CD4-positive, alpha-beta memory T cell (primary cell): ENCODE measurements at places on chromosomes 4 and X.

DNA sequence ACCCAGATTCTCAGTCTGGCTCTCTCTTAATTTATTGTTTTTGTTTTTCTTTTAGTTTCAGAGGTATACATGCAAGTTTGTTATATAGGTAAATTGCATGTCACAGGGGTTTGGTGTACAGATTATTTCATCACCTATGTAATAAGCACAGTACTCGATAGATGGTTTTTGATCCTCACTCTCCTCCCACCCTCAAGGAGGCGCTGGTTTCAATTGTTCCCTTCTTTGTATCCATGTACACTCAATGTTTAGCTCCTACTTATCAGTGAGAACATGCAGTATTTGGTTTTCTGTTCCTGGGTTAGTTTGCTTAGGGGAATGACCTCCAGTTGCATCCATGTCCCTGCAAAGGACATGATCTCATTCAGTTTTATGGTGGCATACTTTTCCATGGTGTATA is 198.4 kb downstream of the STK32B start:
- DNase-seq: no peak

GRCh38 chr4:2942532-2943363 is 20.5 kb downstream of the NOP14 start:
- peak; percentile 23 for DNase-seq

GRCh38 chrX:29090811-29091210 is 503.6 kb downstream of the IL1RAPL1 start:
- no peak for DNase-seq

- no peak for DNase-seq
Observed at GRCh38 chr4:150152766-150153165, 74.5 kb downstream of the DCLK2 start.

DNA sequence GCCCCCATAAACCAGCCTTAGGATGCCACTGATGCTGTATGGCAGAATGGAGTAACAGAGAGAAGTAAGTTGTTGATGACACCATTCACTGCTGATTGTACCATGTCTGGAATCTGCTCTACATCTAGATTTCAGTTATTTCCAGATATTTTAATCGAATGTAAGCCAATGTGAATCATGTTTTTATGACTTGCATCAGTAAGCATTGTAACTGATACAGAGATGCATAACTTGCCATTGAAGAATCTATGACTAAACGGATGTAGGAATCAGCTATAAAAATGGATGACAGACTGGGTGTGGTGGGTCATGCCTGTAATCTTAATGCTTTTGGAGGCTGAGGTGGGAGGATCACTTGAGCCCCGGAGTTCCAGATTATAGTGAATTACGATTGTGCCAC is 161.0 kb upstream of the GATB start:
- no peak for DNase-seq

GRCh38 chrX:51459125-51459524 is 37.3 kb downstream of the NUDT11 start:
- peak; percentile 3 for DNase-seq

DNA sequence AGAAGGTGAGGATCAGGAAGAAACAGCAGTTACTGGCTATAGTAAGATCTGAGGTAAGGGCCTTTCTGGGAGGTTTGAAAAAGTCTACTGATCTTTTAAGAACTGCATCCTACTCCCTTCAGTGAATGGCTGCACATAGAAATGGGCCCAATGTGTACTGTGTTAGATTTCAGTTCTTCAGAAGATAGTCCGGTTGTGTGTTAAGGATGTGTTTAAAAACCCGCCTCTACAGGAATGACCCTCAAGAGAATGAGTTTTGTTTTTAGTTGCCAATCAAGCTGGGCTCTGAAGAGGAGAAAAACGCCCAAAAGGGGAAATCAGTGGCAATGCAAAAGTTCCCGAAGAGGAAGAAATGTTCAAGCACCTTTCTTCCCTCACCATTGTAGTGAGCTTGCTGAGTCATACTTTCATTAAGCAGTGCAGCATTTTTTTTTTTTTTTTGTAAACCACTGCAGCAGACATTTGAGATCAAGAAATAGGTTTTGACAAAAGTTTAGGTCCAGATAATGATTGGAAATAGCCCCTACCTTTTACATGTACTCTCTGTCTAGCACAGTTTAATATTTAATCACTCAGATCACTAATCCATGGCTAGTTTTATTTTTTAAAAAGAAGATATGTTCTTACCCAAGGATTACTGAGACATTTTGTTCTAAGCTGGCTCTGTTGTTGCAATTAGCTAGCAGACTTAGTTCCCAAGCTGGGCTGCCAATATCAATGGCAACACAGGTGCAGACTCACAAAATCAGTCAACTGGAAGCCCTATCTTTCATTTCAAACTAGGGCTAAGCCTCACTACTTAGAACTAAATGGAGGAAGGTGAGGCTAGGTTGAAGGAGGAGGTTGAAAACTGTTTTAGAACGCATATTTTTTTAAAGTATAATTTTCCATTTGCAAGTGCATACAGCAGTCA is 7.0 kb upstream of the TRPC5OS start:
- no peak for DNase-seq

DNA sequence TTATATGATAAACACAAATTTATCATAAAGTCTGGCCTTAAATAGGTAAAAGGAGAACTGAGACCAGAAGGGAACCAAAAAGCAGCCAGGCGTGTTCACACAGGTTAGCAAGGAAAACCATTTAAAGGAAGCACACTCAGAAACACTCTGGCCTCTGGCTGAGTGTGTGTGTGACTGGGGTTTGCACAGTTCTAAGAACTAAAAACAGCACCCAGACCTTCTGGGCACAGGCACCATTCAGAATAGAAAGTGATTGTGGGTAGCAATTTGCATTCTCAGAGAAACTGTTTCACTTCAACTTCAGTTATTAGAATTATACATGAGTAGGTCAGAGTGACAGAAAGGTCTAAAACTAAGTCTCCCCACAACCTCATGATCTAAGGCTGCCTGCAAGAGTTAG is 10.0 kb downstream of the GPR82 start:
- DNase-seq: no peak

DNA sequence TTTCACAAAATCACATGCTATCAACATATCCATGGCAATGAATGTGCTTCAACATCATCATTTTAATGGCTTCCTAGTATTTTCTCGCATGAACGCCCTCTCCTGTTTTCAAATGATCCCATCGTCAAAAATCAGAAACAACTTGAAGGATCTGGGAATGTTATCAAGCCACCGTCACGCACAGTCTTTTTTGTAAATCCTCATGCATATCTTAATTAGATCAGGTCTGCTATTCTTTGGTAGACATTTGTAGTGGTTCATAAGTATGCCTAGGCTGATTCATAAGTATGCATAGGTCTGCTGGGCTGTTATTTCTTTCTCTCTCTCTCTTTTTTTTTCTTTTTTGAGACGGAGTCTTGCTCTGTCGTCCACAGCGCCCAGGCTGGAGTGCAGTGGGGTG is 101.6 kb downstream of the CLNK start:
- DNase-seq: no peak

- no peak for DNase-seq
Observed at GRCh38 chr4:38815885-38816782, 11.5 kb upstream of the TLR1 start.

DNA sequence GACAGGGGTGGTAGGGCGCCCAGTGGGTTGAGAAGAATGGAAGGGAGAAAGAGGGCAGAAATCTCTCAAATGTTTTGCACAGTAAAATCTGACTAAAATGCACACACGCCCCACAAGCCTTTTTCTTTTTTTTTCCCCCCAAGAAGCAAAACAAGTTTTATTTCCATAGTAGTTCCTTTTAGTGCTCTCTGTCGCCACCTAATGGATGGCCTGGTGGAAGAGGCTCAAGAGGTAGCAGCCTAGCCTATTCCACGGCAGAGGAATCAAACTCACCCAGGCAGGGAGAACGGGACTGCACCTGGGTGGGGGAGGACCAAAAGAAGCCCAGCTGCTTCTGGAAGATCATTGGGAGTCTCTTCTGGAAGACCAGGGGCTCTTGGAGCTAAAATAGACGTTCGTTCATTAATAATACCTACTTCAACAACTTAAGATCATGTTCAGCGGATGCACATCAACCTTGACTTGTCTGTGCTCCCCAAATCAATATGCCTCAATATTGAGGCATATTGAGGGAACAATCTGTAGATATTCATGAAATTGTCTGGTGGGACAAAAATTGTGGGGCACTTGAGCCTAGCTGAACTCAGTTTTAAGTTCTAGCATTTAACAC is 31.6 kb upstream of the IRAK1 start:
- peak; percentile 62 for DNase-seq

GRCh38 chr4:6464842-6465588 is 7.4 kb downstream of the PPP2R2C start:
- no peak for DNase-seq

- DNase-seq: no peak
Observed at GRCh38 chr4:139709660-139710059, 44.0 kb downstream of the MGST2 start.

- DNase-seq: no peak
Observed at GRCh38 chr4:129788486-129788885, 692.5 kb downstream of the C4orf33 start.

DNA sequence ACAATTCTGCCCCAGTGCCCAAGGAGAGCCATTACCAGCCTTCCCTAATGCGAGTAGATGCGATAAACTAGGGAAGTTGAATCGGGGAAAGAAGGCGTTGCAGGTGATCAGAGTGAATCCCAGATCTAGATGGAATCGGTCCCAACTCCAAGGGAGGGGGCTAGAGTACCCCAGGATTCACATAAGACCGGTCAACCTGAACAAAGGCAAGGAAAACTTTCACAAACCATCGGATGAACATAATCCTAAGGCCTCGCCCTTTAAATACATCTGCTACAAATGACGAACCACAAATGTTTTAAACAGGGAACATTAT is 11.2 kb upstream of the ZCCHC13 start:
- no peak for DNase-seq

DNA sequence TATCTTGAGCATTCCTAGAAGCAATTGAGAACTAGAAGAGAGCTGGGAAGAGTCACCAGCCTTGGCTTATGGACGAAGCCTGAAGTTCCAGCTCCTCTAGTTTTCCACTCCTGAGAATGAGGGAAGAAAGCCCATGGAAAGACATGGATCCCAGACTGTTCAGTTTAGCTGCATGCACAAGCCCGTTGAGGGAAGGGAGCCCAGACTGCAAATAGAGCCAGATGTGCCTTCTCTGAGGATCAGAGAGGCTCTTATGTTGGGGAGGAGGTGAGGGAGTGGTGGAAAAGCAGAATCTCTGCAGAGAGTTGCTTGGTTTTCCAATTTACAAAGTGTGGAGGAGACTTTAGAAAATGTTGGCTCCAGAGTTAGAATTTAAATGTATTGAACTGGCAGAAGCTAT is 69.0 kb downstream of the ASB9 start:
- DNase-seq: no peak

DNA sequence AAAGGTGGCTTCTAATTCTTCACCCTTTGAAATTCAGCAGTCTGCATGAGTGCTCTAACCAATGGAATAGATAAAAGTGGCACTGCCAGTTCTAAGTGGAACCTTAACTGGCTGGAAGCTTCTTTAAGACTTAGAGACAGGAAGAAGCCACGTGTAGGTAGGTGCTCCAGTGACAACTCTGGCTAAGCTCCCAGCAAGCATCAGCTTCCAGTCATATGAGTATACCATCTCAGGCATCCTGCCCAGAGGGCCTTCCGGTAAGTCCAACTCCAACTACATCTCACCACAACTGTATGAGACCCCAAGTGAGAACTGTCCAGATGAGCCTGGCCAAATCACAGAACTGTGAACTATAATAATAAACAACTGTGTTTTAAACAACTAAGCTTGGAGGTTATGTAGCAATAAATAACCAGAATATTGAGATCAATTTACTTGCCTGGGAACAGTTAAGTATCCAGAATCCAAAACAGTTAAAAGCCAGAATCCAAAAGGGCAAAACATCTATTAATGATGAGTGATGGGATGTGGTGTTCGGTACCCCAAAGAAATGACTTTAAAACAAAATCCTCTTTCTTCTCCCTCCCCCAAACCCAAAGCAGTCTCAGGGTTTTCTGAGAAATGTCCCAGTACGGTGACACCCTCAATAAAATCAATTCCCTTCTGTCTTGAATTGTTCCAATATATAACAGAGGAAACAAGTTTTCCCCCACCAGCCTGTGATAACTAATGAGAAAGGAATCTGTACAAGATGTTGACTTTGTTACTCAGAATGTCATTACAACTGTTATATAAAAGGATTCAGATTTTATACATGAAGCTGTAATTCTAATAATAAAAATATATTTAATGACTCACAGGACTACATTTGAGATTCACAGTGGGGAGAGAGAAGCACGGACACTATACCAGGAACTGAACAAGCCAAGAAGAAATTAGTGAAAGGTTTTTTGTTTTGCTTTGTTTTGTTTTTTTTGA is 4.2 kb downstream of the TSPAN5 start:
- no peak for DNase-seq

GRCh38 chrX:132491191-132491590 is 2.4 kb upstream of the MBNL3 start:
- peak; percentile 50 for DNase-seq

GRCh38 chr4:17096692-17097091 is 198.2 kb upstream of the LDB2 start:
- no peak for DNase-seq

DNA sequence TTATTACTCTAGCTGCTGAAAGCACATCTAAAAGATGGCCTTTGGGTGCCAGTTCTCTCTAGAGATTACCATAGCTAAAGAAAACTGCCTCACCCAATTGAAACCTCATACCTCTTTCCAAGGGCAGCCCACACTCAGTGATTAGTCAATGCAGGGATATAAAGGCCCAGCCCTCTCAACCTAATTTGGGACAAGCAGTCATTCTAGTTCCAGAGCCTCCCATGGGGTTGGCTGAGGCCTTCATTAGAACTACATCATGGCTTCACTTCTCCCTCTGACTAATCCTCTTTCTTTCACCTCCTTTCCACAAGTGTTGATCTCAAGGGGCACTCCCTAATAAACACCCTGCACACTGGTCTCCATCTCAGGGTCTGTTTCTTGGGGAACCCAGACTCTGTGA is 38.5 kb upstream of the C1GALT1C1 start:
- DNase-seq: no peak

- no peak for DNase-seq
Observed at GRCh38 chrX:11670316-11670715, 4.6 kb upstream of the ARHGAP6 start.

GRCh38 chr4:118180776-118181175 is 146.5 kb downstream of the NDST3 start:
- DNase-seq: no peak

DNA sequence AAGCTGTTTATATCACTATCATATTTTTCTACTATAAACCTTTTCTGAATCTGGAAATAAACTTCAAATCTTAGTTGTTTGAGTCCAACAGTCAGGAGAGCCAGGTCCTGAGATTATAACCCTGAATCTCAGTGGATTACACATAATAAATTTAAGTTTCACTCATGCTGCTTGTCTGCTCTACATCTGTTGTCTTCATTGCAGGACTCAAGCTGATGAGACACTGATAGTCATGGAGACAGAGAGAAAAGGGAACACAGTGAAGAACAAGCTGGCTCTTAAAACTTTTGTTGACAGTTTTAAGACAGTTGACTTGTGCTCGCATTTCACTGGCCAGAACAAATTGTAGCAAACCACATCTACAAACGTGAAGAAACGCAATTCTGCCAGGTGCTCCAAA is 327.0 kb upstream of the CTSO start:
- no peak for DNase-seq

GRCh38 chr4:139484783-139485311 is 30.9 kb downstream of the RAB33B start:
- no peak for DNase-seq
